Activated CD4-positive, alpha-beta T cell treated with anti-CD3 and anti-CD28 coated beads, Interleukin-2, amount 10 ng/mL, durations not matched to agents 7 days and 5 days (primary cell): ENCODE measurements at places on chromosomes 7 and 10.

DNA sequence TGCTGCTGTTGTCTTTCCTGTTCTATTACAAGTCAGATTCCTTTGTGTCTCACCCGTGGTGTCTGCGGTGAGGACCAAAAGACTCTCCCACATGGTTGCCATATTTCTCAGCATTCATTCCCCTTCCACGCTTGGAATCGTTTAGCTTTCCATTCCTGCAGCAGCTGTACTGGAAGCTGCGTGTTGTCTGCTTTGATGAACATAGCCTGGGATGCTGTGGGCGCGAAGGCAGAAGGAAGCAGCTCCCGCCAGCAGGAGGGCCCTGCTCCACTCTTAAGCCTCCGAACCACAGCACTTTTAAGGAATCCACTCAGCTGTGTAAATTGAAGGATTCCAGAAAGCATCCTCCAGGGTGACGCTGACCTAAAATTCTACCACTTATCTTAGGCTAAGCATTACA is 303.6 kb upstream of the PITRM1 start:
- no peak for DNase-seq

DNA sequence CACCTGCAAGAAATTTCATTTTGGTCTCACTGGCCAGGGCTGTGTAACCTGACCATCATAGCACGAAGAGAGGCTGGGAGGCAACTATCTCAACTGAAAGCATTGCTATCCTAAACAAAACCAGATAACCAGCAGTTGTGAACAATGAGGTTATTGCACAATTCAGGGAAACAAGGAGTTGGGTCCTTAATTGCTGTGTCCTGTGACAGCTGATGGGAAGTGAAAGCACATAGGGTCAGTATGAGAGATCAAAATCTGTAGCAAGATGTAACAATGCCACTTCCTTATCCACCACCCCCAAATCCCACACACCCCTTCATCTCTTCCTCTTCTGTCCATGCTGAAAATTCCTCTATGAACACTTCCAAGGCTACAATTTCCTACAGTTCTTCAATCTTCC is 80.2 kb downstream of the HTR7 start:
- no peak for DNase-seq

GRCh38 chr10:35959252-35959651 is 317.2 kb upstream of the FZD8 start:
- DNase-seq = no peak

- DNase-seq = no peak
Observed at GRCh38 chr10:96153070-96153469, 23.0 kb downstream of the ZNF518A start.

- DNase-seq = no peak
Observed at GRCh38 chr10:114081911-114082583, 38.4 kb downstream of the ADRB1 start.

DNA sequence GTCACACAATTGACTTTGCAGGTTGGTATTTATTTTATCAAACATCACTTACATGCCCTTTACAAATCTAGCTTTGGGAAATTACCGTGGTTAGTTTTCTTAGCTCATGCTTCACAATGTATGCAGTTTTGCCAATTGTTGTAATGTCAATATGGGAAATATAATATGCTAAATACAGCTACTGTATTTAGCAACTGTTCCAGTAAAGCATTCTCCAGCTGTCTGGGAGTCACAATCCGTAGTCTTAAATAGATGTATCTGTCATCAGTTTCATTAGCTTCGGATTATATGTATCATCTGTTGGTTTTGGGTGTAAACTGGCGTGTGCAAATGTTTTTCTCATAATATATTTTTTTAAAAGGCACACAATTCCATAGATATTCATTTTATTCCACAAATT is 19.4 kb upstream of the AHR start:
- DNase-seq = no peak

DNA sequence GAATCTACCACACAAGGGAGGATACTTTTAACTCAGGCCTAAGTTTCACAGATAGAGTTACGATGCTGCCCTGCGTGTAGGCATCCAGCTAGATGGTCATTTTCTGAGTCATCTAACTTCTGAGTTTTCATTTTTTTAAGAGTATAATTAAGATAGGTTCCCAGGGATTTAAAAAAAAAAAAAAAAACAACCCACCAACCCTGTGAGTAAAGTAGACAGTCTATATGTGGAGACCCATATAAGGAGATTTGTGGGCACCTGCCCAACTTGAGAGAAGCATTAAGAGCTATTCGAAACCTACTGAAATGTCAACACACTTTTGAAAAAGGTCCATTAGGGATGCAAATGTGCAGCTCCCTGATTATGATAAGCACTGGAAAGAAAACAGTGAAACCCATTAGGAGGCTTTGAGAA is 257.3 kb downstream of the TRIL start:
- DNase-seq = no peak

DNA sequence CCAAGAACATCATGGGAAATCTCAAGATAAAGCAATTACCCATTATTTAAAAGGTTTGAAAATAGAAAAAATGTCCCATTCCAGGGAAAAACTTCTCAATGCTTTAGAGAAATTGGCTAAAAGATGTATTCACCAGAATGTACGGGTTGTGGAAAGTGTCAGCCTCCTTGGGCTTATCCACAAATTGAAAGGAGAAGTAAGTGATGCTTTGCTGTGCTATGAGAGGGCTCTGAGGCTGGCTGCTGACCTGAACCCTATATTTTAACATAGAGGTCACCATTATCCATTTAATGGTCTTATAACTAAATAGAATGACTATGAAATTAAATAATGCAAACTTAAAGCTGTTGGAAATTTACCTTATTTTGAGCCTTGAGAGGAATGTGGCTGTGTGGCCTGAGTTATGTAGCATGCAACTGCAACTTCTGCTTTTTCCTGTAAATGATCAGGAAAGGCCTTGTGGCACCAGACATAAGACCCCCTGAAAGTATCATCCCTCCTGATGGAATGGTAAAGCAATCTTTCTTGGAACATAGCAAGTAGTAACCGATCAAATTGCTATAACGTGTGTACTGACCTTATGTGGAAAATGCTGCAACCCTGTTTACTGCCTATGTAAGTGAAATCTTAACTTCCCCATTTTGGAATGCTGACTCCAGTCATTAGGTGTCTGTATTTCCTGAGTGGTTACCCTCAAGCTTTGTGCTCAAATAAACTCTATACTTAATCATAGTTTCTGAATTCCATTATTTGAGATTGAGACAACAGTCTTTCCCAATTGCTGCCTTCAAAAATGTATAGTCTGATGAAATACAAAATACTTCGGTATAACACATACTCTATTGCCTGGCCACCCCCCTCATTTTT is 6.9 kb downstream of the IFIT1B start:
- no peak for DNase-seq

DNA sequence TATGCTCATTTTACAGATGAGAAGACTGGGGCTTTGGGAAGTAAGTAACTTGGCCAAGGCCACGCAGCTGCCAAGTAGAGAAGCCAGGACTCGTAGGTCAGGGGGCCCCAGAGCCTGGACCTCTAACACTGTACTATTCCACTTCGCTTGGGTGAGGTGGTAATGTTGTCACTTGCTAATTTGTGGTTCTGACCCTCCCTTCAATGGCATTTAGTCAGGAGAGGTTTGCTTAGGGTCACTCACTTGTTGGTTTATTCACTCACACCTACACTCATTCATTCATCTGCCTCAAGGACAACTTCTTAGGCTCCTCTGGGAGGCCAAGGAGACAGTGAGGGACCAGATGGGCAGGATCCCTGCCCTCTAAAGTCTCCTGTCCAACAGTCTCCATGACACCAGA is 21.3 kb downstream of the BTBD16 start:
- no peak for DNase-seq

DNA sequence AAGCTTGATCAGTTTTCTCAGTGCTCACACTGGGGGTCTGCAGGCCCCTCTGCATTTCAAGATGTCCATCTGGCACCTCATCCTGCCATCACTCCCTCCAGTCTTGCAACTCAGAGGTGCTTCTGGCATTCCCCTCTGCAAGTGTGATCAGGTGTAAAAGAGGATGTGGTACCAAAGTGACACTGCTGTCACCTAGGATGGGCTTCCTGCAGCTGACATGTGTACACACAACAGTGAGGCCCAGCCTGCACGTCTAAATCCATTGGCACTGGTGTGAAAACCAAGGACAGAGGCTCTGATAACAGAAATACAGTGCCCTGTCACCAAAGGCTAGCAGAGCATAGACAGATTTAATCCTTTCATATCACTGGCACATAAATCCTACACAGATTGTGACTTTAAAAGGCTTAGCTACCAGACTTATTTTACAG is 162.5 kb upstream of the CELF2 start:
- DNase-seq = no peak

GRCh38 chr7:155173905-155174304 is 103.8 kb downstream of the HTR5A start:
- DNase-seq = no peak

DNA sequence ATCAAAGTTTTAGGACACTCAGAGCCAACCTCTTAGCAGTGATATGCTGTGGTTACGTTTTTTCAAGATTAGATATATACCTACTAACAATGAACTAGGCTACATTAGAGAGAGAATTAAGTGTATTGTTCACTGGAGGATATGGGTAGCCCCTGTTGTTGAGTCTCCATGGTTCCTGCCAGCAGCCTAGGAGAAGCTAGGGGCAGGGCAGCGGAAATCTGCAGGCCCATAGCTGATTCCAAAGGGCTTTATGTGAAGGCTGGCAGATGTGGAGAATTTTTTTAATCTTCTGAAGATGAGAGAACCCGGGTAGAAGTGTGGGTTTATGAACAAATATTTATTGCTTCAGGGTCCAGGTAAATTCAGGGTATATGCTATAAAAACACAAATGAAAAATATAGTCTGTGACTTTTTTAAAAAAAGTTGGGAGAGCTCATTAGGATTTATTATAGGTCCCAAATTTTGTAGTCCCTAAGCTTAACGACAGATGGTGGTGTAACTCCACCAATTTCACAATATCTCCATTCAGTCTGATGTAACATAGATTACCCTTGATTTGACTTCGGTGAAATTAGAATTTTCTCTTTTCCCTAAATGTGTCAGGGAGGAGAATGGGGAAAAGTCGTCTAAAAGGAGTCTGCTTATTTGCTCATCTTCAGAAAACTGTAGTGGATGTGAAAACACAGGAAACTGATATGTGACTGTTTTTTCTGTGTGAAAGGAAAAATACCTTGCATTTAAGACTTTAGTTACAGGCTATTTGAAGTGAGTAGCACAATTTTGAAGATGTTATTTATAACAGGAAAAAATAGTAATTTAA is 163.0 kb upstream of the PPP1R3A start:
- DNase-seq = no peak

- no peak for DNase-seq
Observed at GRCh38 chr10:11706895-11707567, 35.2 kb upstream of the ECHDC3 start.

DNA sequence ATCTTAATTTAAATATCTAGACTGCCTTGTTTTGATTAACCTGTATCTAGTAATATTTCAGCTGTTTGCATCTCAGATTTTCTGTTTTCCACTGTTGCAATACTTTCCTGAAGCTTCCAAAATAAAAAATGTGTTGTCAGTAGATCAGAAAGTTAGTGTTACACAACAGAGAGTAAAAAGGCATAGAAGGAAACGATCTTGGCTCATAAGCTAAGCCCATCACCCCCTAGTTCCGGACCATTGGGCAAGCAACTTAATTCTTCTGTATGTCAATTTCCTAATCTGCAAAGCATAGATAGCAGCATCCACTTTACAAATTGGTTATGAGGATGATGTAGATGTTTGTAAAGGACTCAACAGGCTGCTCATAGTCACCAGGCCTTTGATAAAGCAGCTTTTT is 4.4 kb downstream of the PON3 start:
- DNase-seq = no peak

- no peak for DNase-seq
Observed at GRCh38 chr7:99667179-99667578, 12.6 kb downstream of the CYP3A5 start.

DNA sequence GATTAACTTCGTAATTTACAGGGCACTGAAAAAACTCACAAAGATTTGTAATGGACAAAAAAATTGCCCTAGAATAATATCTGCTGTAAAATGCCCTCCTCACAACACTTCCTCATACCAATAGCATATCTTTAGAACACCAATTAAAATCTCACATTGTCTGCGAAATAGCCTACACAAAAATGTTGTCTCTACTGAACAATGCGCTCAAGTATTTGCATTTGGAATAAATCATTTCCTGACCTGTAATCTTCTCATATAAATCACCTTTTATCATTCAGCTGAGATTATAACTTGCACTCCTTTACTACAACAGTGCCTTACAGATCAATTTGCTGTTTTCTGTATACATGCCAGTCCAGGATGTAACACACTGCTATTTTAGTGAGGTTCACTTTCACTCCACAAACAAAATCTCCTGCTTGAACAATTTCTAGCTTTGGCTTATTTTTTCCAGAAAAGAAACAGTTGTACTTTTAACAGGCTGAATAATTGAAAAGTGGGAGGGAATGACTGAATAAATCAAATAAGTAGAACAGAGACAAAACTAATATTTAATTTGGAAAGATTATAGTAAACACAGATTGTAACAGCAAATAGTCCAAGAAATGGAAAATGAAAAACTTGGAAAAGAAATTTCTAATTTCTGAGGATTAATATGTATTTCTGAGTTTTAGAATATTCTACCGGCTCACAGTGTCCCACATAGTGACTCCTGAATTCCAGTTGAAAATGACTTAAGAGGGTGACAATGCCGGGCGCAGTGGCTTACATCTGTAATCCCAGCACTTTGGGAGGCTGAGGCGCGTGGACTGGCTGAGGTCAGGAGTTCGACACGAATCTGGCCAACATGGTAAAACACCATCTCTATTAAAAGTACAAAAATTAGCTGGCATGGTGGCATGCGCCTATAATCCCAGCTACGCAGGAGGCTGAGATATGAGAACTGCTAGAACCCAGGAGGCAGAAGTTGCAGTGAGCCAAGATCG is 30.6 kb downstream of the JMJD1C start:
- DNase-seq = no peak

DNA sequence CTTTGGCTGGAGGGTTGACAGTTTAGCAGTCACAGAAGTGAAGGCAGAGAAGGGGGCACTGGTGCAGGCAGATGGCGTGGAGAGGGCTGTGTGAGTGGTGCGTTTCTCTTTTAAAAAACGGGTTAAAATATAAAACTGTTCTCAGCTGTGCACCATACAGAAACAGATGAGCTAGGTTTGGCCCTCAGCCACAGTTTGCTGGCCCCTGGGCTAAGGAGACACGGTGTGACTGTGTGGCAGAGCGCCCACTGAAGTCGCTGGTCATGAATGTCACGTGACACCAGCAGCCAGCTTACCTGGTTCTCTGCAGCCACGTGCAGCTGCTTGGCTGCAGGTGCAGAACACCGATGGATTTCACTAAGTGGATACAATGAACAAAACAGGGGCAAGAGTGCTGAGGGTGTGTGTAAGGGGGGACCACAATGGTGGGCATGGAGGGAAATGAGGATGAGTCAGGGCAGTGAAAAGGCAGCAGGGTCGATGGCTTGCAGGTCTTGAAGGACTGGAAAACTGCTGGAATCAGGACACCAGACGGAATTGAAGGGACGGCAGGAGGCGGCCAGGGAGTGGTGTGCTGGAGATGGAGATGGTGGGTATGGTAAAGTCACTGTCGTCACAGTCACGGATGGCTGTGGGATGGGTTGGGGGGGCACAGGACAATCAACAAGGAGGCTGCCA is 7.4 kb downstream of the ZNF746 start:
- no peak for DNase-seq

GRCh38 chr7:95478272-95479037 is 7.3 kb upstream of the ASB4 start:
- DNase-seq = no peak

GRCh38 chr7:150986099-150986512 is 4.7 kb upstream of the NOS3 start:
- peak; percentile 63 for DNase-seq

- DNase-seq = no peak
Observed at GRCh38 chr10:21095494-21096055, 198.5 kb upstream of the NEBL start.

GRCh38 chr7:132004529-132004928 is 448.1 kb upstream of the PODXL start:
- DNase-seq = no peak
